ENCODE measurements at places on chromosomes 3 and 15. TPM values are rescaled to one million over a fixed set of nuclear protein-coding genes. Genes with fewer than 3 reads are reported as not detected.
A peak's percentile ranks its signal among the peaks of the same experiment; 100 is the strongest.

DNA sequence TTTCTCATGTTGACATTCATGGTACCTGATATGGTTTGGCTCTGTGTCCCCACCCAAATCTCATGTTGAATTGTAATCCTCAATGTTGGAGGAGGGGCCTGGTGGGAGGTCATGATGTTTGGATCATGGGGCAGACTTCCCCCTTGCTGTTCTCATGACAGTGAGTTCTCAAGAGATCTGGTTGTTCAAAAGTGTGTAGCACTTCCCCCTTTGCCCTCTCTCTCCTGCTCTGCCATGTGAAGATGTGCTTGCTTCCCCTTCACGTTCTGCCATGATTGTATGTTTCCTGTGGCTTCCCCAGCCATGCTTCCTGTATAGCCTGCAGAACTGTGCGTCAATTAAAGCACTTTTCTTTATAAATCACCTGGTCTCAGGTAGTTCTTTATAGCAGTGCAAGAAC lies 3.3 kb upstream of the UBL7 start:
- DNase-seq, result no peak

GRCh38 chr15:58870451-58870850 lies 63.0 kb downstream of the SLTM start:
- no peak for DNase-seq

DNA sequence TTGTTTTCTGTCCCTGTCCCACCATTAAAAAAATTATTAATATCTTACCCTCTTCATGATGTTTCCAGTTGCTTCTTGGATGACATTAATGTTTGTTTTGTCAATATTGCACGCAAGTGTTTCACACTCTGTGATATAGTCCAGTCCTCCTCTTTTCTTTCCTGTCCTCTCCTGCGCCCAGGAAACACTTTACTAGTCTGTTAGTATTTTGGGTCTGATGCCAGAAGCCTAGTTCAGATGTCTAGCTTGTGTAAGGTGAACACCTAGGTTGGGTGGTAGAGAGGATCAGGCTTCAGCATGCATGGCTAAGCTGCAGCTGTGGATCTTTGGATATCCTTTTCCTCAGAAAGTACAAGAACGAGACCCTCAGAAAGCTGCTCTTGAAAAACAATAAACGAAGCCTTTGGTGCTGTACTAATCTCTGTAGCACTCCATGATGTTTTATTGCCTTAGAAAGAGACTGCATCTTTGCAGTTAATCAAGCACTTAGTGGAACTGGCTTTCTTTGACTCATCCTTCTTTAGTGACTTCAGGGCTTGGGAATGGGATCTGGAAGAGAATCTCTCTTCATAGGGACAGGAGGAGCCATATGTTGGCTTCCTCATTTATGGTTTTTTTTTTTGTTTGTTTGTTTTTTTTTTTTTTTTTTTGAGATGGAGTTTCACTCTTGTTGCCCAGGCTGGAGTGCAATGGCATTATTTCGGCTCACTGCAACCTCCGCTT lies 253.4 kb downstream of the LPP start:
- no peak for DNase-seq

The ALAS1 gene
- total RNA-seq, result 69.8 TPM

GRCh38 chr3:48400824-48401433 lies 28.9 kb downstream of the FBXW12 start:
- peak; percentile 16 for DNase-seq

The RNF168 gene
- total RNA-seq, result 15.1 TPM

- no peak for DNase-seq
Measured at GRCh38 chr3:23219117-23219516, 16.0 kb downstream of the UBE2E2 start.

The PLA2G4F gene
- not detected for total RNA-seq

- no peak for DNase-seq
Measured at GRCh38 chr3:137724240-137724639, 39.9 kb upstream of the SOX14 start.

The RFTN1 gene
- 78.3 TPM for total RNA-seq

The ZNF501 gene
- total RNA-seq, result 2.2 TPM

The CLDN16 gene
- total RNA-seq, result 2.5 TPM

DNA sequence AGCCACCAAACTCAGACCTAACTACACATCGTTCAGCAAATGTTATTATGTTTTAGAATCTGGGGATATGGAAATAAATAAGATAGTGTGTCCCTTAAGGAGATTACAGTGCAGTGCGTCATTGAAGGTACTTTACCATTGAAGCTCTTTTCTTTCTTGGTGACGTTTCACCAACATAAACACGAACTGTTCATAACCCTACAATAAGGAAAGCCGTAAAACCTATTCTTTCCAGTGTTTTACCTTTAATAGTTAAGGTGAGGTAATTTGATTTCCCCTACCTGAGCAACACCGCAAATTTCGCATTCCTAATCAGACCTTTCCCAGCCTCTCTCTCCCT lies 826 bp downstream of the CCDC66 start:
- DNase-seq, result no peak

DNA sequence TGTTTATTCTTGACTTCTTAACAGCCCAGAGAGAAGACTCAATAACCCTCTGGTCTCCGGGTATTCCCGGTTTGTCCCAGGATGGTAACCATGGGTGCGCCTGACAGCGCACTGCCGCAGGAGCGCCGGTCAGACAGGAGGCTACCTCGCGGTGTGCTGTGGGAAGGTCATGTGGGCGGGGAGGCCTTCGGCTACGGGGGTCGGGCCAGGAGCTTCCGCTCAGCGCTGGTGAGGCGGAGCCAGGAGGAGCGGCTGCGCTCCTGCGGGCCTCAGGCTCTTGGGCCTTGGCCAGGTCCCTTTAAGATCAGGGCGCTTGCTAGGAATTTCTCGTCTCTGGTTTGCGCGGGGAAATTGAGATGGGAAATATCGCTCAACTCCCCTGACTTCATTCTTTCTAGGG lies 182.3 kb upstream of the NDN start:
- DNase-seq, result no peak

The NCEH1 gene
- 19.7 TPM for total RNA-seq

The SLC24A5 gene
- total RNA-seq, result not detected

- DNase-seq, result no peak
Measured at GRCh38 chr3:67685499-67685898, 31.1 kb upstream of the SUCLG2 start.

DNA sequence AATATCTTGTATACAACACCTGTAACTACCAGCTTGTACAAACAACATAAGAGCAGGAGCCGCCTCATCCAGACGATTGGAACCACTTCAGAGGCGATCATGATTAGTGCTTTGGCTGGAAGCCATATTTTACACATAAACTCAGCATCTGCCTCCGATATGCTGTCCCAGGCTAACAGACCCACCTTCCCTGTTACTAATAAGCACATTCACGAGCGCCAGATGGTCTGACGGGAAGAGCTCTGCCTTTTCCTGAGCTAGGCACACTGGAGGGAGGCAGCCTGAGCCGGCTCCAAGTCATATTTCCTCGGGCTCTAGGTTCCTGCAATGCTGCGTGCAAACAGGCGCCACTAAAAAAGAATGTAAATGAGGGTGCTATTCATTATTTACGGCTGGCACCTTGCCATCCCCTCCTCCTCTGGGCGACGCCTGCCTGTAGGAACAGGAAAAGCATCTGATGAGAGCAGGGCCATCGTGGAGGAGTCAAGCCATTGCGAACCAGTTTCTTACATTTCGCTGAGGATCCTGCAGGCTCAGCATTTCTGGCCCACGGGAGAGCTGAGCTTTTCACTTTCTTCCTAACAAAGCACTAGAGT lies 98.2 kb downstream of the ANXA2 start:
- DNase-seq, result no peak

GRCh38 chr3:64634417-64634816 lies 53.4 kb downstream of the ADAMTS9 start:
- no peak for DNase-seq

DNA sequence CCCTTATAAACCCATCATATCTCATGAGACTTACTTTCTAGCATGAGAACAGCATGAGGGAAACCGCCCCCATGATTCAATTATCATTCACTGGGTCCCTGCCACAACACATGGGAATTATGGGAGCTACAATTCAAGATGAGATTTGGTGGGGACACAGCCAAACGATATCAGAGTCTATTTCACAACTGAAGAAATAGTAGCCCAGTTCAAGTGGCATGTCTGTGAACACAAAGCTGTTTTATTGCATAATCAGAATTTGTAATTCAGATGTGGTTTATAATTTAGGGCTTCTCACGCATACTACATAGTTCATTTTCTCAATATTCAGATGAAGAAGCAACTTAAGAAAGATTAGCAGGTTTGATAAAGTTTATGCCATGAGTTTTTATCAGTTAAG lies 1188.0 kb upstream of the ALCAM start:
- no peak for DNase-seq

DNA sequence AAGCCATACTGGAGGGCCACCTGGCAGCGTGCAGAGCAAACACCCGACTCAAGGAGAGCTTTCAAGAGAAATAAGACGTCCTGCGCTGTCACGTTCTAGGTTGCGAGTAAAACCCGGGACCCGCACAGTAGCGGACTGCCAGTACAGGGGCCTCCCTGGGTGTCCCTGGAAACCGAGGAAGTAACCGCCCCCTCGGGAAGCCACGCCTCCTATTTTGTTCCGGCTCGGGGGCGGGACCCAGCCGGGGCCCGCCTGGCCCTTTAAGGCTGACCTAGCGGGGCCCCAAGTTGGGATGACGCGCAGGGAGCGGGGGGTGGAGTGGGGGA lies 218 bp upstream of the MAPKAPK3 start:
- no peak for DNase-seq

DNA sequence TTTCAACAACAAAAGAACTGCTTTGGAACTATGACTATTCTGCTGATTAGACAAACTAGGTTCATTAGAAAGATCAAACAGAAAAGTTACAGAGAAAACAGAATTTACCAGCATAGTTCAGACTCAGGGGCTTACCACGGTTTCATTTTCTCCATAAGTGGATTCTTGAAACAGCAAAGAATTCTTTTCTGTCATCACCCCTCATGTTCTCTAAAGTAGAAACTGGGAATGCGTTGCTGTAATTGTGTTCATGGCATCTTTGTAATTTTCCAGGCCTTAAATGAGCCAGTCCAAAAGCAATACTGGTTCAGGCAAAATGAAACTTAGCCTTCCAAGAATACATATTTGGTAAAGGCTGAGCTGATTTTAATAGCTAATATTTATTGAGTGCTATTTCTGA lies 287.8 kb downstream of the CHL1 start:
- no peak for DNase-seq

- DNase-seq, result no peak
Measured at GRCh38 chr3:180059356-180059755, 22.6 kb upstream of the PEX5L start.

The GABRB3 gene
- total RNA-seq, result 0.05 TPM

DNA sequence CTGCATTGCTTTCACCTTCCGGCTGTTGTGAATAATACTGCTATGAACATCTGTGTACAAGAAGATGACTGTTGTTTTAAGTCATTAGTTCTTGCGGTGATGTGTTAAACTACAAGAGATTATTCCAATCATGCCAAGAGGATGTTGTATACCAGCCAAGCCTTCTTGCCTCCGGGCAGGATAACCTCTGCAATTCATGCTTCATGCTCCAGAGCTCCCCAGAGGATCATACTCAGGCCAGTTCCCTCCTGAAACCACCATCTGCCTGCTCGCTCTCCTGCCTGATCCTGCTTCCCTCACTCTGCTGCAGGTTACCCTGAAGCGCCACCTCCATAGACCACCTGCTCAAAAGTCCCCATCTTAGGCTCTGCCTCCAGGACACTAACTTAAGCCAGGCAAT lies 187.1 kb upstream of the PROK2 start:
- no peak for DNase-seq

GRCh38 chr3:86969500-86970189 lies 21.3 kb downstream of the VGLL3 start:
- DNase-seq, result no peak

DNA sequence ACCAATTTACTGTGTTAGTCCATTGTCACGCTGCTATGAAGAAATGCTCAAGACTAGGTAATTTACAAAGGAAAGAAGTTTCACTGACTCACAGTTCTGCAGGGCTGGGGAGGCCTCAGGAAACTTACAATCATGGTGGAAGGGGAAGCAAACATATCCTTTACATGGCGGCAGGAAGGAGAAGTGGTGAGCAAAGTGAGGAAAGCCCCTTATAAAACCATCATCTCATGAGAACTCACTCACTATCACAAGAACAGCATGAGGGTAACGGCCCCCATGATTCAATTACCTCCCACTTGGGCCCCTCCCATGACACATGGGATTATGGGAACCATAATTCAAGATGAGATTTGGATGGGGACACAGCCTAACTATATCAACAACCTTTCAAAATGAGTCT lies 20.2 kb downstream of the USF3 start:
- no peak for DNase-seq

DNA sequence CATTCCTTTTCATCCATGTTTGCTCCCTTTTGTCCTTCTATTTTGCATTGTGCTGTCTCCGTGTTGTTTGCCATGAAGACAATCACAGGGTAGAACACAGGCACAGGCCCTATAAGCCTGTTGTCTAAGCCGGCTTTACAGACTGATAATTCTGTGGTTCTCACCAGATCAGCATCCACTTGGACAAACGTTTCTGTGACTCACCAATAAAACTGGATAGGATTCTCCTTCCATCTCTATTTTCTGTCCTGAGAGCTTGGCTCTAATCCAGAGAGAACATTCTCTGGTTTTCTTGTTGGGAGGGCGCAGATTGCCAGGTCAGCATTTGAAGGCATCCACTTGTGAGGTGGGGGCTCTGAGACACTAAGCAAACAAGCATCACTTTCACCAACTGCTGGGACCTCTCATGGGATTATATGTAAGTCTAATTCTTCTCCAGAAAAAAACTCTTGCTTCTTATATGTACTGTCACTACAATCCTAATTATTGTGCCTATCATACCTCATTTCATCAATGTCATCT lies 101.6 kb downstream of the ERC2 start:
- DNase-seq, result no peak

- no peak for DNase-seq
Measured at GRCh38 chr15:50828610-50829206, 63.2 kb upstream of the SPPL2A start.

DNA sequence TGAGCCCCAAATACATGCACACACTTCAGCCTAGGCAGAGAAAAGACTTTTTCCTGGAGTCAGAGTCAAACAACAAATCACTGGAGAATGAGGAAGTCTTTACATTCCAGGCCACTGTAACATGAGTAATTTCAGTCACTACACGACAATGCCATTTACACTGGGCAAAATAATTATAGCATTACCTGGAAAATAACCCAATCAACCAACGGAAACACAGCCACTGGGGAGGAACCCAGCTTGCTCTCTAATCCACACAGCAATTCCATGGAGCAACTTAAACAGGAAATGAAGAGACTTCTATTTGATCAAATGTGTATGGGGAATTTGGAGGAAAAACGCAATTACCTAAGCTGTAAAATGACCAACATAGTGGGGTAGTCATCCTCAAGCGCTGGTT lies 15.2 kb downstream of the FSTL1 start:
- peak; percentile 87 for DNase-seq

DNA sequence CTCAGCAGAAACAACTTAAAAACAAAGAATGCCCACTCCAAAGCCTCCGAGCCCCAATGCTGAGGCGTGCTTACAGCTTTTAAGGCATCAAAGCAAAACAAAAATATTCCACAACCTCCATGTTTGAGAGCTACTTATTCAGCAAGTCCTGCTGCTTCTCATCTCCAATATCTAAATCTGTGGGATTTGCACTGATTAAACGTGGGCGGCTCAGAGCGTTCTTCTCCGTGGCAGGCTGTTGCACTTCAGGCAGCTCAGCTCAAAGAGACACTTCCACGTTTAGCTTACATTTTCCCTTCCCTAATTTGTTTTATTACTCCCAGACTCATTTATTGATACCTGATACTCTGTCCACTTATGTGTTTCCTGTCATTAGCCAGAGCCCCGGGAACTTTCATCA lies 282.6 kb upstream of the MCTP2 start:
- DNase-seq, result no peak
